ENCODE measurements at places on chromosomes 1 and 21.

DNA sequence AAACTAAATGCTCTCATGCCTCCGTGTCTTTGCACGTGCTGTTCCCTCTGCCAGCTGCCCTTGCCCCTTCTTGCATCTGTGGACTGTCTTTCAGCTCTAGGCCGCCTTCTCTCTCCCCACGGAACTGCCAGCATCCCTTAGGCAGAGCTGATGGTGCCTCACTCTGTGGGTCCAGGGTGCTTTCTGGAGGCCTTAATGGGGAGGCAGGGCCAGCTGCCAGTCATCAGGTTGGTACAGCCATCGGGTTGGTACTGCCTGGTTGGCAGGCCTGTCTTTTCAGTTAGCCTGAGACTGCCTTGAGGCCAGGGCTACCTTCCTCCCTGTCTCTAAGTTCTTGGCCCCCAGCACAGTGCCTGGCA, 61.4 kb upstream of the TARBP1 start:
- no peak for DNase-seq

- DNase-seq, result no peak
Observed at GRCh38 chr1:113320272-113320671, 70.0 kb upstream of the MAGI3 start.

- DNase-seq, result no peak
Observed at GRCh38 chr1:224251741-224252146, 68.7 kb downstream of the DEGS1 start.

- DNase-seq, result no peak
Observed at GRCh38 chr1:236345728-236346127, 48.4 kb upstream of the EDARADD start.

DNA sequence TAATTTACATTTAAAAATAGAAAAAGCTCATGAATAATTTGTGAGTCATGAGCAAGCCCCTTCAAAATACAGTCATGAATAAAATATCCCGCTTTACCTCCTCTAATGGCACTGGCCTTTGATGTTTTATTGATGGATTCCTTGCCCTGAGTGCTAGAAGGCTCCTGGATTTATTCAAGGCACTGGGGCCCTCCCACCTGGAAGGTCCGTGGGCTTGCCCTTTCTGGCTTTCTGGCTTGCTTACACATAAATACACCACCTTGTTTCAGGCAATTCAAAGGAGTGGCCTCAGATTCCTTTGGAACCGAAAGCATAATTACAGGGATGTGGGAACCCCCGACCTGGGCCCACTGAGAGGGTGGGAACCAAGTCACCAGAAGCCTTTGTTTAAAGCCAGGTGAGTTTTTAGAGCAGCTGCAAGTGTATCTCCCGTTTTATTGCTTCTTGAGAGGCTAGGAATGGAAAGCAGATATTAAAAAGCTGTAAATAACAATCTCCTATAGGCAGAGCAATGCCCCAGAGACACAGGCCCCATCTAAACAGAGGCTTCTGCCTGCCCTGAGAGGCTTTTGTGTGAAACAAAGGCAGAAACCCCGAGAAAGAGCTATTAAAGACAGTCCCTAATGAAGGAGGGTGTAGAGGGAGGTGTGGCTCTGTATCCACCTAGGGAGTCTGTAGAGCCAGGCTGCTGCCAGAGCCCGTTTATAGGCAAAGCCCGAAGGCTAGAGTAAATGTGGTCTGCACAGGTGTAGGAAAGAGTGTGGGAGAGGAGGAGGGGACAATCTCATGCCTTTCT, 126.4 kb downstream of the FAM78B start:
- DNase-seq, result no peak
